Kasumi-1 (cell line): ENCODE measurements at places on chromosomes 1 and 21.

DNA sequence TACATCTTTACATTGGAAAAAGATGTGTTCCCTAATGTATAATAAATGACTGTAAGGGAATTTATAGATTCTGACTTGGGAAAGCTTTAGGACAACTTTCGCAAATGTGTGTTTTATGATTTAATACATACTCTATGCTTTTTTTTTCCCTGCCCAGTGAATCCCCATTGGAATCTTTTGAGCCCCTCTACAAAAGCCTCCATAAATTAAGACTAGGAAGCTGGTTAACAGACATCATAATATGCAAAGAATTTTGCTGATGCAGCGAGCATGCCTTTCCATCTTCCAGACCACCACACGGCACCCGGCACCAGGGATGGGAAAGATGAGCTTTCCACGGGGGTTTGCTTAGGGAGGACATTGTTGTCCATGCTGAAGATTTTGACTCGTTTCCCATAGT is 156.1 kb upstream of the IVNS1ABP start:
- DNase-seq, result no peak

DNA sequence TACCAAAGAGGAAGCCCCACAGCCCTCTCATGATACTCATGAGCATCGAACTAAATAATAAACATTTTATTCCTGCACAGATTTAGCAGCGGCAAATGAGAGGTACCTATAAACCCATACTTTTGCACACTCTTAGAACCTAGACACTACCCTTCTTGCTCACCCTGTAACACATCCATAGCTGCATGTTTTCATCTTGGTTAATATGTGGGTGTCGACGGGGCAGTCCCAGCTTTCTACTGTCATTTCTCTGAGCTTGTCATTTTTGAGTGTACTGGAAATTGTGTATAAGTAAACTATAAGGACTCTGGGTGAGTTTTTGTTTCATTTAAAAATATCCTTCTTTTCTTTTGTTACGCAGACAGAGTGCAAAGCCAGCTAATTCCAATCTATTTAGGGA is 25.5 kb downstream of the OVGP1 start:
- DNase-seq, result no peak

DNA sequence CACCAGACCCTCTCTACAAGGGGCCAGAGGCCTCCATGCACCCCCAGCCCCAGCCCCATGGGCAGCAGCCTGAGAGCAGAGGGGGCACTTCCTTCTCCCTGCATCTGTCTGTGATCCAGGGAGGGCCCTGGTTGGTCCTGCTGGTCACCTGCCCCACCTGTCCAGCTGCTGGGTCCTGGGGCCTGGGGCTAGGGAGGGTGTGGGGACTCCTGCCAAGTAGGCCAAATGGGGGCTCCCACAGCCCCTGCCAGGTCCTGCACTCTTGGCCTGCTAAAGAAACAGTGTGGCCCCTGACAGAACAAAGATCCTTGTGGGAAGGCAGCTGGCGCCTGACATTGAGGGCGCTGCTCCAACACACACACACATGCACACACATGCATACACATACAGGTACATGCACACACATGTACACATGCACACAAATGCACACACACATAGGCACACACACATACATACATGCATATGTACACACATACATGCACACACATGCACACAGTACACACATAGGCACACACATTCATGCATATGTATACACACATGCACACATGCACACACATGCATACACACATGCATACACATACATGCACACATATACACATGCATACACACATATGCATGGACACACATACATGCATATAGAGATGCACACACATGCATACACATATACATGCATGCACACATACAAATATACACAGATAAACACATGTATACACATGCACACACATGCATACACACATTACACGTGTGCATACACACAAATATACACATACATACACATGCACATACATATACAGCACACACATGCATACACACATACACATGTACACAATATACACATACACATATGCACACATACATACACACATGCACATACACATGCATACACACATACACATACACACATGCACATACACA is 49.9 kb downstream of the TRPM2 start:
- DNase-seq, result no peak

DNA sequence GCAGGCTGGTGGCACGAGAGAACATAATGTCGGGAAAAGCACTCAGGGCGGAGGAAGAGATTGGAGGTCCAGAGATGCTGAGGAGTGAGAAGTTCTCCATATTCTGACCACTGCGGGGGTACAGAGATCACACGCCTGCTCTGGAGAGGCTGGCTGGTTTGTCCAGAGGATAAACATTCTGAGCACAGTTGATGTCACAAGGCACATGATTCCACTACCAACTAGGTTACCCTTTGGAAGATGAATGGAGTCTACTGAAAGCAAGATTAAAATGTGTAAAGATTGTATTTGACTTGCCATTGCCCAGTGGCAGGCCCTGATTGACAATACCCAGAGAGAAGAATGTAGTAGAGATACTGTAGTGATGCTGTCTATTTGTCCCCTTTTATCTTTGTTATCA is at the start of gene SPATA46:
Gene SPATA46 (minus strand): TSS at position 164 of the 400 bp plus-strand sequence. CDS start 64 bp downstream, at position 100.
- no peak for DNase-seq

DNA sequence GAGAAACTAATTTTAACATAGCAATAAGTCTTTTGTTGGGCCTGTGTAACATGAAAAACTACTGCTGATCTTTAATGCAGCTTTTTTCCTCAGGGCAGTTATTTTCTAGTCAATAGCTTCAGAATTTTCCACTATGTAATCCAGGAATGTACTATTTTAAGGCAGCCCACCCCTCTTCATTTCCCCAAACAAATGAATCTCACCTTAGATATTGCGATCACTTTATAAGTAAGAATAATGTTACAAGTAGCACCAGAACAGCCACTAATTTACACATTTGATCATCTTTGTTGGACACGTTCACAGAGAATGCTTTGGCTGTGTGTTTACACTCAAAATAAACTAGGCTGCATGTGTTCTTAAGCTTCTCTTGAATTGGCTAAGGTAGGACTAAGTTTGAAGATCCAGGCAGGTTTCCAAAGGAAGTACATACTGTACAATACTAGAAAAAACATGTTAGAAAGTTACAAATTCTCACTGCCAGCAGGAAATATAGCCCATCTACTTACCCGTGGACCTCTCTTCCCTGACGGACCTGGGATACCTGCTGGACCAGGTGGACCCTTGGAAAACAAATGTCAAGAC is 41.7 kb downstream of the COL24A1 start:
- DNase-seq, result no peak

DNA sequence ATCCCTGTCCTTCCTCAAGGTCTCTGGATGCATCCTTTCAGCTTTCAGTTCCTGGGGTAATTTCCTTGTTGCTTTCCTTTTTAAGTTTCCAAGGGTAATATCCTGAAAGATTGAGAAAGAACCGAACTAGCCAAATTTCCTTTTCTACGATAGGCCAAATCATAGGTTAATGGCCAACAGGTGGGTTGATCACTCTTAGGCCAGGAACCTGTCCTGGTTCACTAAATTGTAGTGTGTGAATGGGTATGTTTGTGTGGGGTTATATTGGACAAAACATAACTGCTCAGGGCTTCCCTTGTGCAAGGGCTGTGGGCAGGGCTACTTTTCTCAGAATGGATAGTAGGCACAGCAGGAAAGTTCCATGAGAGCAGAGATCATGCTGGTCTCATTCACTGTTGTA is 17.1 kb downstream of the UBE2T start:
- no peak for DNase-seq

- no peak for DNase-seq
Measured at GRCh38 chr1:82110366-82111254, 309.9 kb downstream of the ADGRL2 start.

- peak; percentile 13 for DNase-seq
Measured at GRCh38 chr1:186839041-186839400, 10.3 kb downstream of the PLA2G4A start.

- DNase-seq, result no peak
Measured at GRCh38 chr1:56363007-56363770, 216.2 kb downstream of the PLPP3 start.

DNA sequence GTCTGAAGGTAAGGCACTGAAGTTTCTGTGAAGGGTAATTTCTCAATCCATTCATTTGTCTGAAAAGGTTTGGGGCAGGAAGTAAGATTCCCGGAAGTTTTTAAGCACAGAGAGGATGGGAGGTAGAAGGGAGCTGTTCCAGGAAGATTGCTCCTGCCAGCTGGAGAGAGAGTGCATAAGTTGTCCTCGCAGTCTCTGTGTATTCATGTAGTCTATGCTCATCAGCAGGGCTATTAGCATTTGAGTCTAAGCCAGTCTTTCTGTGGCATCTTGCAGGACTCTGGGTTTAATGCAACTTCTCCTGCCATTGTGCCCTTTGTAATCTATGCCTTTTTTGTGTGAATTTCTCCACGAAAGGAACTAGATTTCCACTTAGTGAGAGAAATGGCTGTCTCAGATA is 140.8 kb upstream of the FGGY start:
- no peak for DNase-seq

DNA sequence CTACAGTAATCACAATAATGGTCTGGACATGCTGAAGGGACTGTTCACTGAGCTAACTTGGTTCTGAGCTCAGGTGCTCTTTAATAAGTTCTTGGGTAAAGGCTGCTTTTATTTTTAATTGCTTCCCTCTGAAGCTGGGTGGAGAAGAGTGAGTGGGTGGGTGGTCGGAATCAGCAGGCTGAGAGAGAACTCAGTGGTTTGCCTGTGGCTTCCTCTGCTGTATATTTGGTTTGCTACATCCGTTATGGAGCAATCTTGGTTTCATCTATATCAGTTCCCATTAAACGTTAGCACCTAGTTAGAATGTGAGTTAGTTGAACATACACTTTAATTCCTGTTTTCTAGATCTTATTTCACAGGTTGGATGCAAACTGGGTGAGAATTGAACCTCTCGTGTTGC is 23.3 kb downstream of the CNIH4 start:
- DNase-seq, result peak; percentile 90

DNA sequence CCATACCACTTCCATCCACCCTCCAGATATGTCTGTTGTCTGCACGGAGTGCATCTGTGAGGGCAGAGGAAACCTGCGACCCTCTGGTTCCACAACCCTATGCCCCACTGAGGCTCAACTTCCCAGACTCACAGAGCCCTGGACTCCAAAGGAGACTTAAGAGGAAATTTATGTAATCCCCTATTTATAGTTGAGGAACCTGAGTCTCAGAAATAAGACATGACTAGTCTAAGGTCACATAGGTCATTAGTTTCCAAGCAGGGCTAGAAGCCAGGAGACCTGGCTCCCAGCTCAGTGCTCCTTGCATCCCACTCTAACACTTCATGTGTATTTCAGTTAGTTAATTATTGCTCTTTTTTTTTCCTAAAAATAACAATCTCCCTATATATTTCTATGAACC is 15.7 kb upstream of the LEMD1 start:
- DNase-seq, result no peak

DNA sequence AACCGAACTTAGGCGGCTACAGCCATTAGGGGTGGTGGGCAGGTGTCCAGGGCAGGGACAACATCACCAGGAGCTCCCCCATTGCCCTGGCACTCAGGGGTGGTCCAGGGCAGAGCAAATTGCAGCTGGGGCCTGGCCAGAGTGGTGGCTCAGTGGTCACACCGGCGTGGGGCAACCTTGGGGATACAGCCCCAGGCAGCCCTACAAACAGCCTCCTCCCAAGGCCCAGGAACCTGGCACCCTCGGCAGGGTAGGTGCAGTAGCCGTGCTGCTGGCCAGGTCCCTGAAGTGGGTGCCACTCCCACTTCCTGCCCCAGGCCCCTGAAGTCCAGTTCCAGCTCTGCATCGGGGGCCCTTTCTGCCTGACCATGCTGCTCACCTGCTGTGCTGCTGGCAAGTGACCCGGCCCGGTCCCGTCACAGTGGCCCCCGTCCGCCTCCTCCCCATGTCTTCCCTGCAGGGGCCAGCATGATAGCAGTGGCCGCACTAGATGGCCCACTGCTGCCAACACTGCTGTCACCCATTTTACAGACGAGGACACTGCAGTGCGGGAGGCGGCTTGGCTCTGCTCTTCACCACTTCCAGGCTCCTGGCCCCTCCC is 712.8 kb downstream of the MATN1 start:
- DNase-seq, result no peak

- DNase-seq, result peak; percentile 53
Measured at GRCh38 chr1:23639460-23640095, 52.0 kb upstream of the RPL11 start.

- DNase-seq, result no peak
Measured at GRCh38 chr1:81666586-81666985, 134.1 kb upstream of the ADGRL2 start.

DNA sequence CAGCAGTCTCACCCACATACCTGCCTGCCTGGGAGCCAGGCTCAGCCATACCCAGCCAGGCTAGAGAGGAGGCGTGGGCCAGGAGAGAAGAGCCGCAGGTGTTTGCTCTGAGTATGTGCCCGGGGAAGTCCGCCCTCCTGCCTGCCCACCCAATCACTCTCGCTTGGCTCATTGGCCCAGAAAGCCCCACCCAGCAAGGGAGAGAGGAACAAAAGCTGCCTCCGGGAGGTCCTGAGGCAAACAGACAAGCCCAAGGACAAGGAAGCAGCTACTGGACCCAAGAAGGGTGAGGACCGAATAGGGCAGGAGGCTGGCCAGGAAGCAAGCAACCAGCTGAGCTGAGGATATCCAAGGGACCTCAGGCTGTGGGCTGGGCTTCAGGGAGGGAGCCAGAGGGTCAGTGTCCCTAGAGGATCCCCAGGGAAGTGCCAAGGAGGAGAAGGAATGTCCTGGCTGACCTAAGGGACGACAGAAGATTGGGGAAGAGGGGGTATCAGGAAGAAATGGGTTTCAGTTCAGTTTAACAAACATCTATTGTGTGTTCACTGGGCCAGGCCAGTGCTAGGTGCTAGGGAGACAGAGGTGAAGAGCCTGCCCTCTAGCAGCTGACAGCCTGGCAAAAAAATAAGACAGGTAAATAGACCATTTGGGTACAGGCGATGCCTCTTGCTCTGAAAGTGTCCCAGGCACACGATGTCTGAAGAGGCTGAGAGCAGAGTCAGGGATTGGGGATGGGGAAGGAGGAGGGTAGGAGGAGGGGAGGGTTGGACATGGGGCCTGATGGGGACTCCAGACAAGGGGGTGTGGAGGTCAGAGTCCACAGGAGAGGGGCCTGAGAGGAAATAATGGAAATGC is at the start of gene GJB4:
Gene GJB4 (plus strand): TSS at position 238 of the 855 bp plus-strand sequence. CDS start 1,515 bp downstream, outside the sequence.
- no peak for DNase-seq

GRCh38 chr1:34695580-34695979 is 59.3 kb upstream of the GJB5 start:
- DNase-seq, result no peak

- DNase-seq, result peak; percentile 94
Measured at GRCh38 chr1:212671342-212672031, 28.2 kb downstream of the BATF3 start.

GRCh38 chr1:224368409-224368808 is 11.7 kb downstream of the CNIH4 start:
- DNase-seq, result no peak

- DNase-seq, result no peak
Measured at GRCh38 chr21:35005560-35006224, 43.4 kb downstream of the RUNX1 start.
